Activated naive CD8-positive, alpha-beta T cell treated with anti-CD3 and anti-CD28 coated beads for 36 hours (primary cell): ENCODE measurements at places on chromosomes 5 and 9. TPM values are rescaled to one million over a fixed set of nuclear protein-coding genes. Genes with fewer than 3 reads are reported as not detected.

The ADGRD2 gene
- total RNA-seq = not detected

The PGM5 gene
- not detected for total RNA-seq

GRCh38 chr5:148492351-148492750 lies 108.6 kb downstream of the FBXO38 start:
- no peak overlapping the region for H3K4me3 ChIP-seq
- DNase-seq = no peak
- H3K4me1 ChIP-seq = no peaks in the 10 kb centered on the region
- H3K36me3 ChIP-seq = no peaks in the 10 kb centered on the region

DNA sequence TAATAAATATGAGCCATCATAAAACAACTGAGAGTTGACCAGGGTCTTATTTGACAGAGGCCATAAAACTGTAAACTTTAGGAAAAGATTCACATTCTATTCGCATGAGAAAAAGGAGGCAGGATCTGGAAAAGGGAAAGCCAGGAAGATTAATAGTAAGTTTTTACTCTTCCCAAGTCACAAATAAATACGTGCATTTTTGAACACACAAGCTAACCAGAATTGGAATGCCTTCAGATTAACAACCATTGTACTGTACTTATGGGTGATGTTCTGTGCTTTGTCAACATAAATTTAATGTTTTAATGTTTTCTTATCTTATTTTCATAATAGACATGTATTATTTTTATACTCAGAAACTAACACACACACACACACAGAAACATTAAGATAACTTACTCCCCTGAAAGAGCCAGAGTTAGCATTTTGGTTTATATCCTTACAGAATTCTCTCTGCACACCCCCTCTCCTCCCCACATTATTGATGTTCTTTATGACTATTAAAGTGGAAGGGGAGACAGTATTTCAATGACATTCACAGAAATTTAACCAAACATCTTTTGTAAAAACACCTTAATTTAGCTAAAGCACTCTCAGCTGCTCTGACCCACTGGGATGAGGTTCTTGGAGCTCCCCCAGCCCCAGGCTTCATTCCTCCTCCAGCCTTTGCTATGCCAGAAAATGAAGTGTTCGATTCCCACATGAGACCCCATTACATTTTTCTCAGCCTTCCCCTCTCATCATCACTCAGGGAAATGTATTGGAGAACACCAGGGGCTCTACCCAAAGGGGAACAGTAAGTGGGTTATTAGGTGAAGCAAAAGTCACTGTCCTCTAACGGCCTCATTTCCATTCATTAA lies 155.5 kb downstream of the ESM1 start:
- no peak overlapping the region for H3K27ac ChIP-seq
- peaks cover 8% of the 10 kb centered on the region for H3K4me1 ChIP-seq
- no peak overlapping the region for H3K4me3 ChIP-seq
- peaks cover 4% of the 10 kb centered on the region for H3K27me3 ChIP-seq

GRCh38 chr5:140130949-140131733 lies 5.4 kb downstream of the IGIP start:
- peaks cover 60% of the 10 kb centered on the region for H3K4me1 ChIP-seq
- H3K27ac ChIP-seq = no peak overlapping the region
- no peaks in the 10 kb centered on the region for H3K27me3 ChIP-seq
- H3K4me3 ChIP-seq = no peak overlapping the region

GRCh38 chr9:1938135-1938534 lies 77.0 kb upstream of the SMARCA2 start:
- DNase-seq = no peak
- H3K27ac ChIP-seq = no peak overlapping the region
- H3K36me3 ChIP-seq = no peaks in the 10 kb centered on the region
- no peak overlapping the region for H3K4me3 ChIP-seq
- peaks cover 6% of the 10 kb centered on the region for H3K4me1 ChIP-seq
- H3K27me3 ChIP-seq = peaks cover 9% of the 10 kb centered on the region

DNA sequence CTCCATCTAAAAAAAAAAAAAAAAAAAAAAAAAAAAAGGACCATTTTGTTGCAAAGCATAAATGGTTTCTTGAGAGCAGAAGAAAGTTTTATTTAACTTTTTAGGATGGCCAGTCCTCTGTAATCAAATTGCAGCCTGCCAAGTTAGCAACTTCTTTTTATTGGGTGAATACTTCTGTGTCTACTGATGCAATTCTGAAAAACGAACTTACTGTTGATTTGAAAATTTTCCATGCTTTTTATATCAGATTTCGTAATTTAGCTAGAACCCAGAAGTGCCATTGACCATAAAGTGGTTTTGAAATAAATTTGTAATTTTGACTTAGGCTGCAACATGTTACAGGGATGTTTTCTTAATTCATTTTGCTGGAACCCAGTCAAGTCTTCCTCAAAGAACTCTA lies 269.1 kb upstream of the ACTBL2 start:
- no peak overlapping the region for H3K27ac ChIP-seq
- DNase-seq = no peak
- no peaks in the 10 kb centered on the region for H3K36me3 ChIP-seq
- H3K4me3 ChIP-seq = no peak overlapping the region
- H3K4me1 ChIP-seq = no peaks in the 10 kb centered on the region

DNA sequence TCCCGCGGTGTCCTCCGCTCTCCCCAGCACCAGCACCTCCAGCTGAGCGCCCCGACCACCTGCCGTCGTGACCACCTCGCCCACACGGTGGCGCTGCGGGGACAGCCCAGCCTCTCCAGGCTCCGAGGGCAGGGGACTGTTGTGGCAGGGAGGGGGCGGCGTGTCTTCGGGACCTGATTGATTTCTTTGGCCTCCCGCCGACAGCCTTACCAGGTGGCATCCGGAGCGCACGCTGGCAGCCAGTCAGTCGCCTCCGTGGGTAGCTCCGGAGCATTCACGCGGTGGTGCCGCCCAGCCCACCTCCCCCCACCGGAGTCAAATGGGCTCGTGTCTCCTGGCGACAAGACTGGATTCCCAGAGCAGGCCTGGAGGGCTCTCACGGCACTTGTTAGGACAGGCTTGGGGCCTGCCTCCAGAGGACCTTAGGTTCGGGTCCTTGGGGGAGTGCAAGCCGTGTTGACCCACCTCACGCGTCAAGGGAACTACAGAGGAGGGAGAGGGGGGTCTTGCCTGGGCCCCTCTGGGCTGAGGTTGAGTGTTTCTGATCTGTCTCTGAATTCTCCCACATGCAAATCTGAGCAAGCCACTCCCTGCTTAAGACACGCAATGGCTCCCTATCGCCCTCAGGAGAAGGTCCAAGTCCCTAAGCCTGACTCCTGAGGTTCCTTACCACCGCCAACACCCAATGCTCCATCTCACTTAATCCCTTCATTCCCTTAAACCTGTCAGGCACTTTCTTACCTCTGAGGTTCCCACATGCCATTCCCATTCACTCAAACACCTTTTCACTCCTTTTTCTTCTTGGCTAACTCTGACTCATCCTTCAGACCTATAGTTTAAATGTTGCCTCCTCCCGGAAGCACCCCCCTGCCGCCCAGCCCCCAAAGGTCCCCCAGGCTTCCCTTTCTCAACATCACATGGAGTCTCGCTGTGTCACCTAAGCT lies 51.2 kb upstream of the GGTA1 start:
- H3K4me3 ChIP-seq = no peak overlapping the region
- no peaks in the 10 kb centered on the region for H3K36me3 ChIP-seq
- no peak overlapping the region for H3K27ac ChIP-seq
- H3K27me3 ChIP-seq = peaks cover 37% of the 10 kb centered on the region

DNA sequence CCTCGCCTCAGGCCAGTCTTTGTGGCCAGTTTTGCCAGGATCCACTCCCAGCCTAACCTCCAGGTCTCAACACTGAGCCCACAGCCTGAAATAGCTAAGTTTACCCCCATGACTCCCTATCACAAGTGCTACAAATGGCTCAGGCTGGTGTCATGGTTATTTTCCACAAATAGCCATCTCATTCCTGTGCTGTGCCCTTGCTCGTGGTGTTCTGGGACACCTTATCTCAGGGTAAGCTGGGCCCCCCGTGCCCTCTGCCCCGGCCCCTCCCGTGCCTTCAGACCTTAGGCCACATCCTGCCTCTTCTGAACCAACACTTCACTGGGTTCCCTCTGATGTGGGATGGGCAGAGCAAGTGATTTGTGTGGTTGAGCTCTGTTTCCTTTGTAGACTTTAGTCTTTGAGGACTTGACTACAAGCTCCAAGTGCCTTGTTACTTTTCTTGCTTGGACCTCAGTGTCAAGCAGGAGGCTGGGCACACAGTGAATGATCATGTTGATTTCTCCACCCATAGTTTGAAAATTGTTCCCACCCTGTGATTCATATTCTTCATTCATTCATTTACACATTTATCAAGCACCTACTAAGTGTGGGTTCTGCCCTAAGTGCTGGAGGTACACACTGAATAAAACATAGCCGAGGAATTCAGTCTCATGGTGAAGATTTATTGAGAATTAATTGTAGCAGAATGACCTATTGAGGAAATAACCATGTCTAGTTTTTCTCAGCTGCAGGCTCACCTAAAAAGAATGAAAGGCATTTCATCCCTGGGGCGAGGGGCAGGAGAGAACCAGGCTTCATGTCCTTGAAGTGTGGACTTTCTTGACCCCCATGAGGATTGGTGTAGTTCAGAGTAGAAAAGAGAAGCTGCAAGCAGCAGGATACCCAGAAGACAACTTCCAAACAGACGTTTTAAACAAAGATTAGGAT lies 84.5 kb upstream of the CTNNA1 start:
- H3K36me3 ChIP-seq = no peaks in the 10 kb centered on the region
- H3K4me1 ChIP-seq = peaks cover 19% of the 10 kb centered on the region
- H3K27ac ChIP-seq = no peak overlapping the region
- H3K27me3 ChIP-seq = peaks cover 92% of the 10 kb centered on the region

- no peaks in the 10 kb centered on the region for H3K36me3 ChIP-seq
- peaks cover 3% of the 10 kb centered on the region for H3K27me3 ChIP-seq
- no peak for DNase-seq
- no peak overlapping the region for H3K27ac ChIP-seq
- no peak overlapping the region for H3K4me3 ChIP-seq
- H3K4me1 ChIP-seq = peaks cover 31% of the 10 kb centered on the region
Observed at GRCh38 chr5:53045263-53045662, 56.1 kb downstream of the ITGA2 start.

DNA sequence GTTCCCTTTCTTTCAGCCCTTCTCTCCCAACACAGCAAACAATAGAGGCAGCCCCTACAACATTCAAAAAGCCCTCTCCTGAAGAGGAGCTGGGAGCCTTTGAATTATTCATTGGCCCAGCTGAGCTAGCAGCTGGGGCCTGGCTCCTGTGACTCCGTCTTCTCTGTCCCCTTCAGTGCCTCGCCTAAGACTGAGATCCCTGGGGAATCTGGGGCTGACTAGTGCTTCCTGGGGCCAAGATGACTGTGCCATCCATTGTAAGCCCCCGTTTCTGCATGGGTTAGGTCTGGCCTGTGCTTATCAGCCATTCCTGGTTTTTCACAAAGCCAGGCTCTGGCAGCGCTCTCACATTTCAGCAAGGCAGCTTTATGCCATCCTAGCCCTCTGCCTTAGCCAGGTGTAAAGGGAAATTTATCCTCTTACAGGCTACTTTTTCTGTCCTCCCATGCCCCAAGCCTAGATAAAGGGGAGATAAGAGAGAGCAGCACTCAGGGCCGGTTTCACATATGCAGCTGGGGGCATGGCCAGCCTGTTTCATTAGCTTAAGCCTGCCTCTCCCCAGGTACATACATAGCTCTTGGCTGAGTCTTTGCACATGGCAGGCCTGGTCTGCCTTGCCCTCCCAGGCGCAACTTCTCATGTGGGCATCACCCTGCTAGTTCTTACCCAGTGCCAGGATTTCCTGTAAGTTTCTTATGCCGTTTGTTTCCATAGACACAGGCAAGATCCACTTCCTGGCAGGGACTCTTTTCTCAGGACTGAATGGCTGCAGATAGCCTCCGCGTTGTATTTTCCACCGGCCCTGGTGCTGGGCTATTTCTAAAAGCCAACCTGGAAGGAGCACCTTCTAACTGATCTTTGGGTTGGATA lies 15.8 kb downstream of the PTPA start:
- H3K27me3 ChIP-seq = no peaks in the 10 kb centered on the region
- H3K4me1 ChIP-seq = peaks cover 5% of the 10 kb centered on the region
- H3K36me3 ChIP-seq = peaks cover 12% of the 10 kb centered on the region
- H3K27ac ChIP-seq = no peak overlapping the region
- DNase-seq = no peak
- H3K4me3 ChIP-seq = no peak overlapping the region

DNA sequence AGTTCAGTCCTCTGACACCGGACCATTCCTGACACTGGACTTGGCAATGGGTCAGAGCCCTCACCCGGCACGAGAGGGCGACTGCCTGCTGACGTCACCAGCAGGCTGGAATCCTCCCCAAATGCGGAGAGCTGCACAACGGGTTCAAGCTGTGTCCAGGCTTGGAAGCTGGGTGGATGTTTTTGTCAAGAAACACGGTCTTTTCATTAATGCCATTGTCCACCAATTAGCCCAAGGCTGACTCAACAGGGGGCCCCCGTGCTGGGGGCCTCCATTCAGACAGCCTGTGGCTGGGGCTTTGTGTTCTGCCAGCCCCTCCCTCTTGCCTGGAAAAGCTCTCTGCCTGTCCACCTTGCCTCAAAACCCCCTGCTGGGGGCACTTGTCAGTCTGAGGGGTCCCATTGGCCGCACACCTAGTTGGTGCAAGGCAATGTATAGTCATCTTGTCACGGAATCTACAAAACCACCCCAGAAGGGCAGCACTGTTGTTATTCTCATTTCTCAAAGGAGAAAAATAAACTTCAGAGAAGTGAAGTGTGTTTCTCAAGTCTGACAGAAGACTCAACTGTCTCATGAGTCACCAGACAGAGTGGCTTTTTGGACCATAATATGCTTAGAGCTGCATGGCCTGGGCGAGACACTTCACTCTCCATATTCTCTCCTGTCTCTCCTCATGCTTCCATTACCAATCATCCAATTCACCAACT lies 24.6 kb downstream of the NDUFA8 start:
- no peaks in the 10 kb centered on the region for H3K27me3 ChIP-seq
- DNase-seq = no peak
- no peak overlapping the region for H3K4me3 ChIP-seq
- H3K4me1 ChIP-seq = no peaks in the 10 kb centered on the region

- no peaks in the 10 kb centered on the region for H3K4me1 ChIP-seq
- H3K27me3 ChIP-seq = no peaks in the 10 kb centered on the region
- H3K4me3 ChIP-seq = no peak overlapping the region
- no peaks in the 10 kb centered on the region for H3K36me3 ChIP-seq
Observed at GRCh38 chr9:102309379-102309778, 570.9 kb upstream of the GRIN3A start.

DNA sequence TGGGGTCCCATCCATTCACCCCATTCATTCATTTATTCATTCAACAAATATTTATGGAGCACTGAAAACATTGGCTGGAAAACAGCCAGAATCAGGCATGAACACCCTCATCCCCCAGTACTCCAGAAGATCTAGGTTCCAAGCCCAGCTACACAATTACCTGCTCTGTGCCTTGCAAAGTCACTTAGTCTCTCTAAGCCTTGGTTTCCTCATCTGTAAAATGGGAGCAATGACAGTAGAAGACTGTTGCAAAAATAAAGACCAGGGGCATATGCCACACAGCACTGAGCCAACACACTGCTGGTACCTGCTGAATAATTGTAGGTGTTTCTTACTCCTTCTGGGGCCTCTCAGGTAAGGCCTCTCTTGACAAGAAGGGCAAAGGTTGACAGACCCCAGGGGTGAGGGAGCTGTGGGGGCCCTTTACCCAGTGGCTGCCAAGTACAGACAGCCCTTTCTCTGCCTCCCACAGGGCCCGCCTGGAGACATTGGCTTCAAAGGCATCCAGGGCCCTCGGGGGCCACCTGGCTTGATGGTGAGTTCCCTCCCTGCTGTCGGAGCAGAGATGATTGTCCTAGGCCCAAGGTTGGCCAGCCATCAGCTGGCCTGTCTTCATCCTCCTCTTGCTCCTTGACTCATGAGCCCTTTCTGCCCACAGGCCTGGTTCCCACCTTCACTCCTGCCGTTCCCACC lies 22.6 kb upstream of the ORM1 start:
- no peak for DNase-seq
- H3K27ac ChIP-seq = no peak overlapping the region
- peaks cover 11% of the 10 kb centered on the region for H3K36me3 ChIP-seq
- H3K4me1 ChIP-seq = peaks cover 1% of the 10 kb centered on the region
- no peak overlapping the region for H3K4me3 ChIP-seq
